NCI-H2171 treated with DMSO at 0.1 percent for 48 hours (cell line): ENCODE measurements at places on chromosomes 7 and 10.
A peak's percentile ranks its signal among the peaks of the same experiment; 100 is the strongest.

- peak; percentile 71 for DNase-seq
Measured at GRCh38 chr7:32958046-32959025, 1.1 kb downstream of the FKBP9 start.

- no peak for DNase-seq
Measured at GRCh38 chr7:151825721-151826120, 51.2 kb downstream of the PRKAG2 start.

- DNase-seq, result no peak
Measured at GRCh38 chr7:36951257-36951697, 227.0 kb upstream of the AOAH start.

- DNase-seq, result no peak
Measured at GRCh38 chr7:17870406-17870805, 69.9 kb downstream of the SNX13 start.

- no peak for DNase-seq
Measured at GRCh38 chr7:127891144-127891543, 140.1 kb downstream of the LRRC4 start.

DNA sequence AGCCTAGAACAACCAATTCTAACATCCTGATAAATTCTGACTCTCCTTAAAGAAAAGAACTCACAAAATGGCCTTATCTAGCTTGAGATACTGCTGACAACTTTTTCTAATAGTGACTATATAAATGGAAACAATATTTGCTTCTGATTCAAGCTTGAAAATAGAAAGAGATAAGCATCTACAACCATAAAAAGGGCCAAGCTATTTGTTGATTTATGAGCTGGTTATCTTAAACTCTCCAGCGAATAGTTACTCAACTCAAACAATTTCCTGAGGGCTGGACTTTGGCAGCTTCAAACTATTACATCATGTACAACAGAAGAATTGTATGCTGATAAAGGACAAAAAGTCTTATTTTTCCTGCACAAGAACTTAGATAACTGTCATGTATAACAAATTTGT is 4.6 kb downstream of the USP54 start:
- no peak for DNase-seq

DNA sequence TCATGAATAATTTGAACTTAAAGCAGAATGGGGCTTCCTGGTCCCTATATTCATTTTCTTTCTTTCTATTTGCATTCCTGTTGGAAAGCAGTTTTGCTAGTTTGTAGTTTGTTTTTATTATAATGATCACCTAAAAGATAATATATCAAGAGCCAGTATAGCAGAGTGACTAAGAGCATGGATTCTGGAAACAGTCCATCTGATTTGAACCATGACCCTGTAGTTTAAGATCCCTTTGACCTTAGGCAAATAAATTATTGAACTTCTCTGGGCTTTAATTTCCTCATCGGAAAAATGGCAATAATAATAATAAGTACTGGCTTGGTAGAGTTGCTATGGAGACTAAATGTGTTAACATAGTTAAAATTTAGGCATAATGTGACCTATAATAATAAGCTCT is 76.1 kb downstream of the DGKB start:
- no peak for DNase-seq

DNA sequence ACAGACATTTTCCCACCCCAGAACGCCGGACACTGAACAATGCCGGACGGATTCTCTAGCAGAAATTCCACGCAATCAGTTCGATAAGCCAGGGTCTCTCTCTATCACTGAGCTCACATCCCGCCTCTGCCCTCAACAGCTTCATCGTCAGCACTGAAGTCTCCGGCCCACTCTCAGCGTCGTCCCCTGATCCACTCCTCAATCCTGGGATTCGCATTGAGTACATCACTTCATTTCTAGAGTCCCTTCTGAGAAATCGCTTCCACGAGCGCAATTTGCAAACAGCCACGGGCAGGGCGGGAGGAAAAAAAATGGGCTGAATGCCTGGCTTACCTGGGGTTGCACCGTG is 365 bp downstream of the YME1L1 start:
- DNase-seq, result peak; percentile 44

DNA sequence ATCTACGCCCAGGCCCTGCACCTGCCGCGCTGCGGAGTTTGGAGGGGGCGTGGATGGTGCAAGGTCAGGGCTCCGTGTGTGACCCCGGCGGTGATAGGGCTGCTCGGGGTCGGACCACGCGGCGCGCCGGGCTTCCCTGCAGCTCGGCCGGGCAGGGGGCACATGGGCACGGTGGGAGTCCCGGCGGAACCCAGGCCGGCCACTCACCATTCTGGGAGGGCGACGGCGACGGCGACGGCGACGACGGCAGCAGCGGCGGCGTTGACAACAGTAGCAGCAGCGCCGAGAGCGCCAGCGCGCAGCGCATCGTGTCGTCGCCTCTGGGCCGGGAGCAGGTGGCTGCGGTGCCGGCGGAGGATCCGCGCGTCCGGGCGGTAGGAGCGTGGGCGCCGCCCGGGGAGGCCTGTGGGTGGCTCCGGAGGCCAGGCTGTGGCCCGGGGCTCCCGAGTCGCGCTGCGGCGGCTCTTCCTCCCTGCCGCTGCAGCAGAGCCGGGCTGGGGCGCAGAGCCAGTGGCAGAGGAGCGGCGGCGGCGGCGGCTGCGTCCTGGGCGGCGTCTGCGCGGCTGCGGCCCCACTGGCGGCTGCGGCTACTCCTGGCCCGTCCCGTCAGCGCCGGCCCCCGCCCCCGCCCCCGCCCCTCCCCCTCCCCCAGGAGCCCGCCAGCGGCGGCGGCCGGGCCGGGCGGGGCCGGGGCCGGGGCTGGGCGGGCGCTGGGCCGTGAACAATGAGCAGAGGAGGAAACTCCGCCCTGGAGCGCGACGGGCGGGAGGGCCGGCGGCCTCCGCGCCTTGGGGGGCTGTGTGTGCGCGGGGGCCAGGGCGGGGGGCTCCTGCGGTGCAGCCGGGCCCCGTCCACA is at the start of gene PODXL:
Gene PODXL (minus strand): TSS at position 576 of the 856 bp plus-strand sequence. CDS start 269 bp downstream, at position 307.
- peak; percentile 79 for DNase-seq

DNA sequence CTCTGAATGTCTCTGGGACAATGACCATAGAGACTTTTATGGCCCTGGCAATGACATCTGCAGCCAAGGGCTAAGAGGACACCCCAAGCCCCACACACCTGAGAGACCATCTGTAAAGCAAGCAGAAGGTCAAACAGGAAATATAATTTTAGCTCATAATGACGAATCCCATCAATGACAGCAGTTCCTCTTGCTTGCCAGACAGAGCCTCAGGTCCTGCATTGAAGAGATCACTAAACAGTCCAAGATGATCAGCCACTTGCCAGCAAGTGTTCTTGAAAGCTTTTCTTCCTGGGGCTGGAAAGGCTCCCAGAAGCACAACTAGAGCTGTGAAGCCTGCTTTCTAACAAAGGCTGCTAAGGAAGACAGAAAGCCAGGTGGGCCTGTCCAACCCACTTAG is 993.7 kb upstream of the AUTS2 start:
- DNase-seq, result no peak
